ENCODE measurements at places on chromosomes 3 and 15.

- DNase-seq: no peak
Measured at GRCh38 chr3:79473993-79474392, 293.8 kb downstream of the ROBO1 start.

DNA sequence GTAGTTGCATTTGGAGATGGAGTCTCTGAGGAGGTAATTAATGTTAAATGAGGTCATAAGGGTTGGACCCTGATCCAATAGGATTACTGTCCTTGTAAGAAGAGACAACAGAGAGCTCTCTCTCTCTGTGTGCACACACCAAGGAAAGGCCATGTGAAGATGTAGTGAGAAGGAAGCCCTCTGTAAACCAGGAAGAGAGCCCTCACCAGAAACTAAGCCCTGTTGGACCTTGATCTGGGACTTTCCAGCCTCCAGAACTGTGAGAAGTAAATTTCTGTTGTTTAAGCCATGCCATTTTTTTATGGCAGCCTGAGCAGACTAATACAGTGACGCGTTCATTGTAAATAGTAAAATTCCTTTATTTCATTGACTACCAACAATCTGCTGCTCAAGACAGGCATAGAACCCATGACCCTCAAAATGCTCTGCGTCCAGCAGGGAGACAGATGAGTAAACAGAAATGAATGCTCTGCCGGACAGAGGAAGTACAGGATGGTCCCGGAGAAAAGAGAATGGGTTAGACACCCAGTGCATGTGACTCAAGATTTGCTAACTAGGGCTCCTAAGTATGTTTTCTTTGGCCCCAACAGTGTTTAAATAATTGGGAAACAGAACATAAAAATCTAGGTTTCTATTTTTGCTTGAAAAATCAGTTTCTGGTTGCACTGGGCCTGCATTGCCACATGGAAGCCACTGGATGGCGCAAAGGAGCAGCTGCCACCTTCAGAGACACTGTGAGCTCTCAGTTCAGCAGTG is 37.9 kb upstream of the TNFAIP8L3 start:
- peak; percentile 99 for DNase-seq

- no peak for DNase-seq
Measured at GRCh38 chr3:87949879-87950208, 109.0 kb downstream of the CGGBP1 start.

- peak; percentile 91 for DNase-seq
Measured at GRCh38 chr3:31945738-31946052, 35.4 kb downstream of the OSBPL10 start.

DNA sequence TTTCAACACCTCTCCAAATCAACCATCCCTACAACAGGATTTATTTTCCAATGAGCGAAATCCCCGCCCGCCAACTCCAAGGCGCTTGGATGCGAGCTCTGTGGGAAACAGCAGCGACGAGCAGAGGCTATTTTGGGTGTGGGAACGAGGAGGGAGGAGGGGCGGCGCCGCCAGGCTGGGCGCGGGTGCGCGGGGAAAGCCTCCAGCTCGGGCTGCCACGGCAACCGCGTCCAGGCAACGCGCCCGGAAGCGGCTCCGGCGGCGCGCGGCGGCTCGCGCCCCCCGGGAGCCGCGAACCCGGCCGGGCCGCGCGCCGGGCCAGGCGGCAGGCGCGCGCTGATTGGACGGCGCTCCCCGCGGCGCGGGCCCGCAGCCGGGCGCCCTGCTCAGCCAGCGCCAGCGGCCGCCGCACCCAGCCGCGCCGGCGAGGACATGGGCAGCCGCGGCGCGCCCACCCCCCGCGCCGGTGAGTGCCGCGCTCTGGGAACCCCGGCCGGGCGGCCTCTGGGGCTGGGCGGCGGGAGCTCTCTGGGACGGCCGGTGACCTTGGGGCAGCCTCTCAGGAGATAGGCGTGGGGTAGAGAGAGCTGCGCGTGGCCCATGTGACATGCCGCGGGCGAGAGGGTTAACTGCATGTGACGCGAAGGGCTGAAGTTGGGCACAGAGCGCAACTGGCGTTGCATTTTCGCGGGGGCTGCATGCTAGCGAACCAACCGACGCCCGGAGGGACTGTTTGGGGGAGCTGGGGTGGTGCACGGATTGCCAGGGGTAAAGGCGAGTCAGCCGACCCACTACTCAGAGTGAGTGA is at the start of gene FAM81A:
TSS of gene FAM81A (plus strand) at position 370 of the 808 bp plus-strand sequence. CDS start 20,441 bp downstream, outside the sequence.
- peak; percentile 64 for DNase-seq

DNA sequence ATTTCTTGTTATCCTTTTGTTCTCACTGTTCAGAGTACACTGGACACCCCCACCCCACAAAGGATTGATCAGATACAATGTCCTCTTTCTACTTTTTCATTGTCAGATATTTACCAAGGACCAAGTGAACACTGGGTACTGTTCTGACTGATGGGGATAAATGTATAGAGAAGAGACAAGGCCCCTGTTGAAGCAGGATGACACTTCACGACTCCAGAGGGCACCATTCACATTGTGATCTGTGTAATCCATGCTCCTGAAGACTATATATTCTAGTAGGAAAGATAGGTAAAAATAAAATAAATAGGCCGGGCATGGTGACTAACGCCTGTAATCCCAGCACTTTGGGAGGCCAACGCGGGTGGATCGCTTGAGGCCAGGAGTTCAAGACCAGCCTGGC is 7.2 kb upstream of the CRYGS start:
- DNase-seq: no peak

DNA sequence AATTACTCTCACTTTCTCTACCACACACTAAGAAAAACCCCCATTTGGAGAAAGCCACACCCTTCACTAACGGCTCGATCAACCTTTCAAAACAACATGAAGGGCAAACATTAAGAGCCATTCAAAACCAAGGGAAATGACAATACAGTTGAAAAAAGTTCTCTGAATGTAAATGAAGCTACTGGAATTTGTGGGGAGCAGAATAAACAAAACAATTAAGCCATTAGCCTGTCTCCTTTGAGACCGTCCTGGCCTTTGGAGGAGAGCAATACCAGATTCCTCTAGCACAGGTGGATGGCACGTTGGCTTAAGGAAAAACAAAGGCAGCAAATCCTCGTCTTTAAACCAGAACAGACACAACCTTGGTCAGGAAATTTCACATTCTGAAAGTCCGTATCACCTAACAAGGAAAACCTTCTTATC is 18.7 kb downstream of the MYO1E start:
- DNase-seq: no peak

DNA sequence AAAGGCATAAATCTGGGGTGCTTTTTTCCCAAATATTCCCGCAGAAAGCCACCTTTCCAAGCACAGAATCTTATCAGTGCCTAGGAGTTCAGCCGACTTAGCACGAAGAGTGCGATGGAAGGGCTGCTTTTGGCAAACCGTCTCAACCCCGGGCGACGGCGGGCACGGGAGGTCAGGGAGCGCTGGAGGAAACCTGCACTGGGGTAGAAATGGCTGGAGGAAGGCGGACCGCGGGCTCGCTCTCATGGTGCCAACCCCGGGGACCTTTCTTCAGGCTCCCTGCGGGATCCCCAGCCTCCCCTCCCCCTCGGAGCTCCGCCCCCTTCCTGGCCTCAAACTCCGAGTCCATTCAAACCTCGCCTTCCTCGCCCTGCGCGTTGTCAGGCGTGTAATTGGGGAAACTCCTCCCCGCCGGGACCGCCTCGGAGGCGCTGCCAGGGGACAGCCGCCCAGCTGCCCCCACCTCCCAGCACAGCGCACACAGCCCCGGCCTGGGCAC is at the start of gene GABRG3:
TSS of gene GABRG3 (plus strand) at position 470 of the 499 bp plus-strand sequence.
- no peak for DNase-seq

DNA sequence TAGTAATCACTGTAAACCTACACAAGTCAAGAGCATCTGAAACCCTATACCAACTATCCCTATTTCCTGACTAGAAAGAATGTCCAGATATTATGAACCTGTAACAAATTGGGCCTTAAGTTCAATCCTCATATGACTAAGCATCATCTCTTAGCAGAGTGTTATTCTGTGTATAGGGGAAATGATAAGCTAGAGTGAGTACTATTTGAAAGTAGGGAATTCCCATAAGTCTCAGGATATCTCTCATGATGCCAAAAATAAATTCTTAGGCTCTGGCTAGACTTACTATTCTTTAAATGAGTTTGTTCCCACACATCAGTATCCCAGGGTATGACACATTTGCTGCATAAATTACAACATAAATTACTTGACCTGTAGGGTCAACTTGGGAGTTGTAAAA is 15.3 kb downstream of the MRPL47 start:
- peak; percentile 26 for DNase-seq

GRCh38 chr3:31486865-31487533 is 45.7 kb upstream of the STT3B start:
- no peak for DNase-seq

- DNase-seq: no peak
Measured at GRCh38 chr3:54178376-54178775, 56.0 kb downstream of the CACNA2D3 start.

DNA sequence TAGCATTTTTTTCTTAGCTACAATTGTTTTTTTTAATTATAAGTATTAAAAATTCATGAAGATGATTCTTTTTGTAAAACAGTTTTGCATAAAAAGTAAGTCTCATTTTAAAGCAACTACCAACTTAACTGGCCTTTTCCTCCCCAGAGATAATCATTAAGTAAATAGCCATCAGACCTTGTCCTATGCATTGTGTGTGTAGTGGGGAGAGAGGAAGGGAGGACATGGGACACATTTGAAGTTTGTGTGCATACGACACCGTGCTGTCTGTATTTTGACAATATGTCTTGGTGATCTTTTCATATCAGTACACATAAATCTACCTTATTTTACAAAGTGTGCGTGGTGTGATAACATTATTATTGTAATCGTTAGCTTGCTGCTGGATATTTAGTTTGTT is 8.1 kb downstream of the SNRPN start:
- no peak for DNase-seq

- DNase-seq: no peak
Measured at GRCh38 chr3:125148016-125148812, 64.3 kb downstream of the SLC12A8 start.

DNA sequence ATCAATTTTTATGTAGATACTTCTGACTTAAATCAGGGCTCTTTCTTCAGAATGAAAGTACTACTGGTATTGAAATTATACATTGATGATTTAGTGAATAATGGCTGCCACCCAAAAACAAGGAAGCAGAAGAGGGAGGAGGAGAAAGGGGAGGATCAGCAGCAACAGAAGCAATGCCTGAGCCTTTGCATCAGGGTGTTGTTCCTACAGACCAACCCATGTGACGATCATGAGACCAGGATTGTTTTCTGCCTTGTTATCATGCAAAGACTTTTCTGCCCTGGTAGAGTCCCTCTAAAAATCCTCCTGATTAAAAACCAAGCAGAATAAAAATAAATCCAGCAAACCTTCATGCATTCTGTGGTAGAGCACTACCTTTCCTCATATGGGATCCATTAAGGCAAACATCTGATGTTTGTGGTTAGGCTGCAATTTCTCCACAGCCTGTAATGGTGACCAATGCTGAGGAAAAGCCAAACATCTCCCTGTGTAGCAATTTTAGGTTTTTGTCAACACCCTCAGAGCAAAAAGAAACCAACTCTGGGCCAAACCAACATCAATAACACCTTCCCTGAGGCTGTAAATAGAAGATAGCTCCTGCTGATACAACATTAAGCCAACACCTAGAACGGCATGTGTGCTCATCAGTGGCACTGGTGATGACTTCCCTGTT is 191.7 kb downstream of the ATP8B4 start:
- DNase-seq: peak; percentile 90
